ENCODE measurements at places on chromosomes 5 and 9.
A peak's percentile ranks its signal among the peaks of the same experiment; 100 is the strongest.

- no peak for DNase-seq
These were observed 126.0 kb upstream of the DHFR start for GRCh38 chr5:80780761-80781285.

DNA sequence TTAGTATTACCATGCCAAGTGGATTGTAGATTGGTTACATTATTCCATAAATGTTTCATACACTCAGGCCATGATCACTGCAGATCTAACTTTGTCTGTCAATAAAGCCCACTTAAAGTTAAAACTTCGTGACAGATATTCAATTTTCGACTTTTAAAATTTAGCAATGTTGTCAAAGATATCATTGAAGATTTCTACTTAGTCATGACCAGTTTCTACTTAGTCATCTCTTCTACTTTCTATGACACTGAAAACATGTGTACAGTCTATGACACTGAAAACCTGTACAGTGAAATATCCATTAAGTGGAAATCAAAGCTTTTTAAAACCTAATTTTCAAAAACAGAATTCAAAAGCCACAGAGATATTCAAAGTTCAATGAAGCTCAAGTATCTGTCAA lies 258.2 kb downstream of the MCTP1 start:
- no peak for DNase-seq

GRCh38 chr9:114061292-114061691 lies 16.8 kb downstream of the AMBP start:
- DNase-seq = no peak

DNA sequence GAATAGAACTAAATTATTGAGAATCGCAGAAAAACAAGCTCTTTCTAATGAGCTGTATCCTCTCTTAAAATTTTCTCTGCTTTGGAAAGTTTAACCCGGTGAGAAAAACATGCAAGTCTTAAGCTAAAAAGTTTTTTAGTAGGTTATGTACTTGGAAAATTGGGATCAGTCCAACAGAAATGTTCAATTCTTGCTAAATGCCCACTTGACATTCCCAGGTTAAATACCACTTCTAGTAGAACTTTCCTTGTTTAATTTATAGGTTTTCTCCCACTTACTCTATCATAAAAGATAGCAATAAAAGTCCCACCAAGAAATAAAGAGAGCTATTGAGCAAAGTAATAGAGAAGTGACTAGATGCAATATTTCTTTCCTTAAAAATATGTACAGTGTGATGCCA lies 157.1 kb downstream of the CCDC192 start:
- DNase-seq = no peak

DNA sequence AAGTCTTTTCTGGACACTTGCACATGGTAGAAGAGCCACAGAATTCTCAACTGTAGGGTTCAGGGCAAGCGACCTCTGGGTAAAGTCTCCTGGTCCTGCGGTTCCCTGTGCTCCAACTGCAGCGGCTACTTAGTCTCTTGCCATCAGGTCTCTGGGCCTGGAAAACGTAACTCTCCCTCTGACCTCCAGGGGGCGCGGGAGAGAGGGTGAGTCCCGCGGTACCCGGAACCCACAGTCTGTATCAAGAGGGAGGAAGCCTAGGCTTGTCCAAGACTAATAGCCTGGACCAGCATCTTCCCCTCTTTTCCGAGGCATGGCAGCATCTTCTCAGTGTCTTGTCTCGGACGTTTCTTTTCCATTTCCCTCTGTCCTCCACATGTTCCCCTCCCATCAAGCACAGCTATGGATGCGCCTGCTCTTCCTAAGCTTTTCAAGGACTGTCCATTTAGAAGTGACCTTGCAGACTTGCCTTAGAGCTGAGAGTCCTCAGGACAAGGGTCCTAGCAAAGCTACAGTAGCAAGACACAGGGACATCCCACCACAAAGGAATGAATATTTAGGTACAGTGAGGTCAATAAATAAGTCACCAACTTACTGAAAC lies 59.3 kb downstream of the FSTL4 start:
- peak; percentile 58 for DNase-seq

DNA sequence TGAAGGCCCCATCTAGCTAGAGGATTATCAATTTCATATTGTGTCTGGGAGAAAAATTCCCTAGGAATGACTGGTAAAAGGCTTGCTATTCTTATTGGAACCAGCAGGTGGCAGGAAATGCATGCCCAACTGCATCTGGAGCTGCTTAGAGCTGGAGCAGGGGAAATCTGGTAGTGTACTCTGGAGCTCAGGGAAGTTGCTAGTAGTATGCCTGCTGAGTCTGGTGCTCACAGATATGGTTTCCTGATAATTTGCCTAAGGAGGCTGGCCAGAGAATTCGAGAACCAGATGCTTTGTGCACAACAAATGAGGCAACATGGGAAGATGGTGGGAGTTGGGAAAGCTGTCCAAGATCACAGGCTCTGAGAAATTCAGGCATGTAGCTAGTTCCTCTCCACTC lies 53.7 kb downstream of the G3BP1 start:
- peak; percentile 43 for DNase-seq

- DNase-seq = no peak
These were observed 275.2 kb upstream of the VLDLR start for GRCh38 chr9:2346277-2346913.

GRCh38 chr5:143738417-143739401 lies 73.3 kb upstream of the HMHB1 start:
- DNase-seq = no peak

DNA sequence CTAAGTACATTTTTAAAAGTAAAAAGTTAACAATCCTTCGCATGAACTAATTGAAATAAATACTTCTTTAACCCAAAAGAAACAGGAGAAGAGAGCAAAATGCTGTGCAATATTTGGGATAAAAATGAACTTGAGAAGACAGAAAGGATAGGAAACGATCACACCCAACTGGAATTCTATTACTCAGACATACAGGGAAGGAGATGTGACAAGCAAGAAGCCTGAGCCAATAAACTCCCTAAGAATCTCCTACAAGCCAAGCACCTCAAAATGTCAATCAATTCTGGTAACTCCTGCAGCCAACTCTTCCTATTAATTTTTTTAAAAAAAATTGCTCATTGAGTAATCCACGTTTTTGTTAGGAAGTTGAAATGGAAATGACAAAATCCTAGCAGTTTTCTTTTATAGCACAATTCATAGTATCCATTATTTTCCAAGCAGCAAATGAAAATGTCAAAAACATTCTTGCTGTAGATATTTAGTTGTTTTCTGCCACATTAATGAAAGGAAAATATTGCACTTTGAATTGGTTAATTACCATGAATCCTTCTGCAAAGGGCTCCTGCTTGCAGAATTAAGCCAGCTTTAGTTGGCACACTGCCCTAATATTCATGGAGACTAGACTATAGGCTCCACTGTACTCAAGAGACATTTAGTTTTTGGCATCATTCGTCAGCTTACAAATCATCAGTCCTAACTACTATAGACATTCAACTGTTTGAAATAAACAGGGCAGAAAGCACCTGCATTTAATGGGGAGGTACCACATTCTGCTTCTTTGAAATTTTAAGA lies 89.0 kb downstream of the RFX3 start:
- DNase-seq = no peak

DNA sequence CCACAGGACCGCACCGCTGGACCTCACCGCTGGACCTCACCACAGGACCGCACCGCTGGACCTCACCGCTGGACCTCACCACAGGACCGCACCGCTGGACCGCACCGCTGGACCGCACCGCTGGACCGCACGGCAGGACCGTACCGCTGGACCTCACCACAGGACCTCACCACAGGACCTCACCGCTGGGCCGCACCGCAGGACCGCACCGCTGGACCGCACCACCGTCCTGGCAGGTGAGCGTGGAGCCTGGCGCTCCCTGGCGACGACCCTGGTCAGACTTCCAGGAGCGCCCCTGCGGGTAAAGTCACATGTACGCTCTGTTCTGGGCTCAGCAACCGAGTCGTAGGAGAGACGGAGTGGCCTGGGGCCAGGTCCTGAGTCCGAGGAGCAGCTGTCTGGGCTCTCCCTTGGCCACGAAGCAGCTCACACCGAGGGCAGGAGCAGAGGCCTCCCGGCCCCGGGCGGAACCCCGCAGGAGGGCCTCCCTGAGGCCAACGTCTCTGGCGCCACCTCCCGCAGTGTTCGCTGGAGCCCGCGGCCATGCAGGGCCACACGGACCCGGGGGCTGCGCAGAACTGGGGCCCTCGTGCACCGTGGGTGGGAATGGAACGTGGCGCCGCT lies 30.5 kb downstream of the MRPL36 start:
- no peak for DNase-seq

GRCh38 chr5:8458038-8458383 lies 589.1 kb downstream of the MTRR start:
- DNase-seq = no peak

DNA sequence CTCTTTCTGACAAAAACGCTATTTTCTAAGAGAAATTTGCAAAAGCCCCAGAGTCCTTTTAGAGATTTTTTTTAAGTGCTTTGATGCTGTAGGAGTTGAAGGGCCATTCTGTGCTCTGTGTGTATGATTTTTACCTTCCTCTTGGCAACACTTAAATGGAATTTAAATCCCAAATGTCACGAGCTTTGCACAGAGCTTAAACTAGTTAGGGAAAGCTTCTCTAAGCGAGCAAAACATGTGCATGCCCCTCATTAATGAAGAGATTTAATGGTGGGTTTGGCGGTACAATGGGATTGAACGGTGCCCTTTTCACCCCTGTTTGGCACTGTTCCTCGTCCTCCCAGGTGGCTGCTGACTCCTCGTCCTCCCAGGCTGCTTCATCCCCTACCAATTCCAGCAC lies 220.7 kb downstream of the DRD1 start:
- DNase-seq = no peak

- no peak for DNase-seq
These were observed 384.3 kb downstream of the YTHDC2 start for GRCh38 chr5:113897748-113898147.

DNA sequence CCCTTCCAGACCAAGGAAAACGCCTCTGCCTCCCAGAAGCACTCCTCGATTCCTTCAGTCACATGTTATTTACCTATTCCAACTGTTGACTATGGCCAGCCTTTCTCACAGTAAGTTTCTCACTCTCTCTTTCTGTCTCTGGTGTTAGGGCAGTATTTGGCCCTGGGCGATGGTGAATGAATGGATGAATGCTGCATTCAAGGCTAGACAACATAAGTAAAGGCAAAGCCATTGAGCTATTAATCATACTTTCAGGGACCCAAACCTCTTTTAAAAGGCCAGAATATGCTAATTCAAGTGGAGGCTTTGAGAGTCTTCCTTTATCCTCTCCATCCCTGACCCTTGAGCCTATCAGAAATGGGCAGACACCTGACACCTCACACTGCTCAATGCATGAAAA lies 78.5 kb downstream of the SEC61B start:
- no peak for DNase-seq

DNA sequence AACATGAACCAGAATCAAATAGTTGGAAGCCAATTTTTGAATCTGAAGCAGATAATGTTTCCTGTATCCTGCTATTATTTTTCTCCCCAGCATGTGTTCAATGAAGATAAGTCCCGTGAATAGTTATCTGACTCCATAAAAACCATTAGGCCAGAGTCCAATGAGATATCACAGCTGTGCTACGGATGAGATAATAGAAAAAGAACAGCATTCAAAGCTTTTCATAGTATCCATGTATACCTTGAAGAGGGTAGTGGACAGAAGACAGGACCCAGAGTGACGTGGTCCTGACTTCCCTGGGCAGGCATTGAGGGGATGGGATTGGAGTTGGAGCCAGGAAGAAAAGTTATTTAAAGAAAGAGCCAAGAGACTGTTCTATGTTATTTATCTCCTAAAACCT lies 50.7 kb upstream of the C6 start:
- no peak for DNase-seq

- DNase-seq = no peak
These were observed 205.6 kb downstream of the GADD45G start for GRCh38 chr9:89810431-89810830.

DNA sequence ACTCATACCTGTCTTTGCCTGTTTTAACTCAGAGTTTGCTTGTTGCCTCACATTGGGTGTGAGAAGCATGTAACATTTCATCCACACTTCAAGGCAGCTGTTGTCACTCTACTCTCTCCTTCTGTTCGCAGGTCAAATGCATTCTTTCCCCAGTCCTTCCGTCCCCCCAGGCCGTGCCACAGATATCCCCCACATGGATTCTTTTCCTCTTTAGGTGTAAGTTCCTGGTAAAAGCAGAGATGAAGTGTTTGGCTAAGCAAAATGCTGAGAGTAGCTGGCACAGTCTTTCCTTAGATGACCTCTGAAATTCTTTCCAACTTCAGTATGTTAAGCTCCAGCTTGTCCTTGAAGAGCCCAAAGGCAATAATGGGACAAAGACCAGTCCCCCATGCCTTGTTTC lies 328.2 kb downstream of the SLIT3 start:
- DNase-seq = no peak

GRCh38 chr5:127040796-127041520 lies 10.6 kb upstream of the MARCHF3 start:
- DNase-seq = no peak

- DNase-seq = peak; percentile 79
These were observed 9.1 kb upstream of the AK3 start for GRCh38 chr9:4750023-4750673.

DNA sequence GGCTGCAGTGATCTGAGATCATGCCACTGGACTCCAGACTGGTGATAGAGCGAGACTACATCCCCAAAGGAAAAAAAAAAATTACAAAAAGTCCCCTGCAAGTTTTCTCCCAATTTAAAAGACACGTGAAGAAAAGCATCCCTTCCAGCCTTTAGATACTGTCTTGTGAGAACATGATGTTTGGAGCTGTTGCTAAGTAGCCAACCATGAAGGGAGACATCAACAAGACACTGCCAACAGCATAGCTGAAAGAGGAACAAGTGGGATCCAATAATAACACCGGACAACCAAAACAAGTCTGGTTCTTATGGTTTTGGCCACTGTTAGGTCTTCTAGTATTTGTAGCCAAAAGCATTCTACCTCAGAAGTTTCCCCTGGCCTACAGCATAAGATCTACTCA lies 118.9 kb upstream of the CCDC180 start:
- DNase-seq = no peak

DNA sequence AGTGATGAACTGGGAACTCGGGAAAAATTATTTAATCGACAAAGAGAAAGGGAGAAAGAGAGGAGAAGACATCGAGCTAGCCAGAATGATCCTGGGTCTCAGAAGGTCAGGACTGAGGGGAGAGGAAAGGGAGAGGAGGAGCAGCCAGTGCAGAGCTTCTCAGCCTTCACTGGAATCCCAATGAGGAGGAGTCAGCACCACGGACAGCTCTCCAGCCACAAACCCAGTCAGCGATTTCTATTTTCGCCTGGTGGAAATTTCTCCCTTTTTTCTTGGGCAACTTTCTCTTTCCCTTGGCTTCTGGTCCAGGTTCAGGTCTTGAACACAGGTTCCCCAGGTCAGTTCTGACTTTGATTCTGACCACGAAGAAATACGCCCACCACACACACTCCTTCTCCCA lies 1.6 kb upstream of the BRINP1 start:
- no peak for DNase-seq

GRCh38 chr5:94057217-94057616 lies 315.8 kb upstream of the POU5F2 start:
- no peak for DNase-seq

GRCh38 chr9:98038958-98039357 lies 17.6 kb upstream of the NANS start:
- no peak for DNase-seq

- DNase-seq = no peak
These were observed 210.5 kb downstream of the GADD45G start for GRCh38 chr9:89815061-89815902.

GRCh38 chr9:32843295-32843694 lies 60.0 kb downstream of the TMEM215 start:
- no peak for DNase-seq

- no peak for DNase-seq
These were observed 31.5 kb upstream of the ADRB2 start for GRCh38 chr5:148794729-148795561.

GRCh38 chr9:84711936-84712335 lies 42.4 kb downstream of the NTRK2 start:
- DNase-seq = no peak
